A549 (cell line): ENCODE measurements at places on chromosomes 2 and 18.

DNA sequence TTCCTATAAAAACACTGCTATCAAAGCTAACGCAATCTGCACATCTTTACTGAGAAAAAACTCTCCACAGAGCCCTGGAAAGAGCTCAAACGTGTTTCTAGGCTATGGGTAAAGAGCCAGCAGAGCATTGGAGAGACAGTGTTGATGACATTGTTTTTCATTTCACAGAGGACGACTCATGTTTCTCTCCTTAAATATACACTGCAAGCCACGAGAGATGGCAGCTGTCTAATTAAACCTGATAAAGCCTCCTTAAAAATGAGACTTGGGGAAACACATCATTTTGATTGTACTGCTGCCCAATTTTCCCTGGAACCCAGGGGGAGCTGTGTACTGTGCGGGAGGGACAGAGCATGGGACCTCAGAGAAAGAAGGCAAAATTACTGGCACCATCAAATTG is 294.3 kb upstream of the SETBP1 start:
- DNase-seq = no peak

DNA sequence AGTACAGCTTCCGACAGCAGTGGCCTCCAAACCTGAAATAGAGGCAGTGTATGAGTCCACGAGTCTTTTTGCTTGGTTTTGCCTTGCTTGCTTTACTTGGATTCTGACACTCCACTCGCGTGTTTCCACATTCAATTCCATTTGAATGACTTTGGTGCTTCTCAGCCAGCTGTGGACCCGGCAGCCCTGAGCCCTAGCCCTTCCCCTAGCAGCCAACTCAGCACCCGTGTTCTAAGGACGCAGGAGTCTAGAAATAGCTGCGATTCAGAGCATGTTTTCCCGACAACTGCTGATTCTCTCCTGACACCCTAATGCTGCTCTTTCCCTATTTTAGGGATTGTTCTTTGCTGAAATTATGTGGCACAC is 20.6 kb downstream of the LRRFIP1 start:
- no peak for DNase-seq

- no peak for DNase-seq
Observed at GRCh38 chr18:25097569-25098056, 254.4 kb downstream of the ZNF521 start.

DNA sequence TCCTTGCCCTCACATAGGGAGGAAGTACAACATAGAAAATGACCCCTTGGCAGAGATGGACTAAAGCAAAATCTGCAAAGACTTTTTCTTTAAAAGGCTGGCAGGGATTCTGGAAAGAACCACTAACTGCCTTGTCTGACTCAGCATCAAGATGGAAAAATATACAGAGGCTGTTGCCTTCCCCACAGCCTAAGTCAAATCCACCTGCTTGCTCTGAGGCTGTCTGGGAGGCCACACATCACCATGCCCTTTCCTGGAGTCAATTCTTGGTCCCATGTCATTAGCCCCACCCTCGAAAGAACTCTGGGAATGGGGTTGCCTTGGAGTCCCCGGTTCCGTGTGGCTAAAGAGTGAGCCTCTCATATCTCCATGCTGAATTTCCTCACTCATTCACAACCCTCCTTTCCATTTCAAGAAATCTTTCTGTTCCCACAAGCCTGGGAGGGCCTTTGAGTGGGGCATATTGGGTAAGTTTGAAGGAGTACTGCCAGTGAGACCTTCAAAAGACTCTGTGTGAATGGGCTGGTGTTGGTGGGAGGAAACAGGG is 39.4 kb downstream of the BMP10 start:
- no peak for DNase-seq

GRCh38 chr2:147487286-147487977 is 357.4 kb upstream of the ACVR2A start:
- no peak for DNase-seq

GRCh38 chr2:19573784-19574183 is 215.4 kb upstream of the OSR1 start:
- no peak for DNase-seq

DNA sequence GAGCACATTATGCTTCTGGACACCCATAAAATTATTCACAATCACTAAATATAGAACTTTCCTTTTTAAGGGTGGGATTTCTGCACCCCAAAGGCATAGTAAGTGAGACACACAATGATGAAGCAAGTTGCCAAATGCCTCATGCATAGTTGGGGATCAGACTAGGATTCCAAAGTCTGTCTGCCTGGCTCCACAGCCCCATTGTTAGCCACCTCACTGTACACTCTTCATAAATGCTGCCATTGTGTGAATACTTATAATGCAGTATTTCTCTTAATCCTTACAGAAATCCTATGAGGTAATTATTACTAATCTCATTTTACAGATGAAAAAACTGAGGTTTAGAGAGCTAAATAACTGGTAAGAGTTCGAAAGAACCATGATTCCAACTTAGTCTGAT is 738.6 kb downstream of the ERBB4 start:
- DNase-seq = no peak

DNA sequence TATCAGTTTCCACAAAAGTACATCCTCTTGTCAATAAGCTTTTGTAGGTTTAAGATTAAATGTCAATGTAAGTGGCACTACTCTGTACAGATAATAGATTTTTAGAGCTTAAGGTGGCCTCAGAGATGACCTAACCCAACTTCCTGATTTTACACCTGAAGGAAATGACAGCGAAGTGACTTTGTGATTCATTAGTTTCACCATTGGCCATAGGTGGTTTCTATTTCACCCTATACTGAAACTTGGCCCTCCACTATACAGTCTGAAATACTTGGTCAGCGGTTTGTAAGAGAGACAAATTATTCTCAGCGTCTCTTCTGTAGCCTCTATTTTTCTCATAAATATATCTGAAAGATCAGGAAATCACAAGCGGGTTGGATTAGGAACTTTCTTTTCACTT is 330.4 kb upstream of the FAM98A start:
- DNase-seq = no peak

GRCh38 chr2:219378163-219378851 is 9.4 kb downstream of the DNPEP start:
- DNase-seq = no peak

GRCh38 chr2:98121149-98121548 is 34.2 kb downstream of the VWA3B start:
- no peak for DNase-seq

DNA sequence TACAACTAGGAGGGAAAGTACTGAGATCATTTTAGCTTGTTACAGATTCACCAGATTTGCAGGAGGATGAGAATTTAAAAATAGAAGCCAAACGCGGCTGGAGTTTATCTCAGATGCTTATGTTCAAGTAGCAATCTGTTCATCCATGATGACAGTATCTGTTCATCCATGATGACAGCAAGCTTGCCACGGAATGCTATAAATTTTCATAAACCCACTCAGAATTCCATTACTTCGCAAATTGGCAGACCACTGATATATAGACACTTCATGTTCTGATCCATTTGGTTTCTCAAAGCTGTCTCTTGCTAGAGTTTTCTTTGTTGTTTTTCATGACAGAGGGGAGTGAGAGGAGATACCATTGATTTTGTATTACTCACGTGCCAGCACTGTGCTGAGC is 84.2 kb downstream of the GAREM1 start:
- no peak for DNase-seq

DNA sequence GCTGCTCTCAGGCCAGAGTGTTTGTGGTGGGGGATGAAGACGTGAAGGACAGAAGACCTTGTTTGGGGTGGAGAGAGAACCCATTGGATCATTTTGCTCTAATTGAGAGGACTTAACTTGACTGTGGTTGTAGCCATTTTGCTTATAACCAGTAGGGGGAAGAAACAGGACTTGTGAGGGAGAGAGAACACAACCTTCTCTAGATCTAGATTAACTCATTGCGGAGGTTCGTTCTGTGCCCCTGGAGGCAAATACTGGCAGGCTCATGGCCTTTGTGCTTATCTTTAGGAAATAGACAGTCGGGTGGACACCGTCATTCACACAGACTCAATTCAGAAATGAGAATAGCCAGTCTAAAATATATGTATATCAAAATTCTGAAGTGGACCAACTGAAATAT is 147.0 kb upstream of the LHCGR start:
- DNase-seq = no peak

GRCh38 chr2:27160191-27160590 is 11.4 kb downstream of the TCF23 start:
- DNase-seq = no peak

DNA sequence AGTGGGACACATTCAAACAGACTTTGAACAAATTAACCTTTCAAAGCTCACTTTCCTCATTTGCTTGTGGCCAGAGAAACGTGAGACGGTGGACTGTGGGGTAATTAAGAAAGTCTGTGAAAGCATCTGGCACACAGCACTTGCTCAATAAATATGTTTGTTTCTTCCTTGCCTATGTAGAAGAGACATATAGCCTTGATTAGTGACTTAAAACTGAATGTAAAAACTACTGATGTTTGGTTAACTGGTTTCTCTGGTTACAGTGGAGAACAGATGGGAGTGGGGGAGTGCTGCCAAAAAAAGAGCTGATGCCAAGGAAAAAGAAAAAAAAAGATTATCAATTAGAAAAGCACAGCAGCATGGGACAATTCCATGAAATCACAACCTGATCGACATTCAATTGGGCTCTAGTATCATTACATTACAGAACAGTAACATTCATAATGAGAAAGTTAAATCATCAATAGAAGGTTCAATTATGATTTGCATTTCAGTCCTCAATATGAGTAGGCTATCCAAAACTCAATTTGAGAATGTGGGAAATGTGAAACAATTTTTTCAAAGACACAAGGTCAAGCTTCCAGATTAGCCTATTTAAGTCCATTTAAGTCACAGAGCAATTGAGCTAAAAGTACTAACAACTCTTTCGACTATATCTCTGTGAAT is 14.7 kb downstream of the CUL3 start:
- no peak for DNase-seq

- DNase-seq = no peak
Observed at GRCh38 chr2:230703514-230703913, 9.1 kb upstream of the CAB39 start.

DNA sequence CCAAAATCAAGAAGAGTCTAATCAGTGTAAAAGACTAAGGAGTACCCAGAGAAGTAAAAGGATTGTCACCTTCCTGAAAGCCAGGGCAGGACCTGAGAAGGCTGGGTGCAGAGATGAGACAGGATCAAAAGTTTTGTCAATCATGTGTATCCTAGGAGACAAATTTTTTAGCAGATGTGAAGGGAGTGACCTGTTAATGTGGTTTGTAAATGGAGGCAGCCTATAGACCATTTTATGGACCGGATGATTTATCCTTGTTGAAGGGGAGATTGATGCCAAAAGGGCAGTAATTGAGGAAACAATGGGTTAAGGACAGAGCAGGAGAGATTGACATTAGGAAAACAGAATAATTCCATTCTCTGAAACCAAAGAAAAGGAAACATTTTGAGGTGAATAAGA is 813 bp downstream of the NDC80 start:
- no peak for DNase-seq

- no peak for DNase-seq
Observed at GRCh38 chr2:75787532-75788132, 76.9 kb upstream of the GCFC2 start.

GRCh38 chr18:42264497-42264896 is 309.5 kb downstream of the PIK3C3 start:
- no peak for DNase-seq

DNA sequence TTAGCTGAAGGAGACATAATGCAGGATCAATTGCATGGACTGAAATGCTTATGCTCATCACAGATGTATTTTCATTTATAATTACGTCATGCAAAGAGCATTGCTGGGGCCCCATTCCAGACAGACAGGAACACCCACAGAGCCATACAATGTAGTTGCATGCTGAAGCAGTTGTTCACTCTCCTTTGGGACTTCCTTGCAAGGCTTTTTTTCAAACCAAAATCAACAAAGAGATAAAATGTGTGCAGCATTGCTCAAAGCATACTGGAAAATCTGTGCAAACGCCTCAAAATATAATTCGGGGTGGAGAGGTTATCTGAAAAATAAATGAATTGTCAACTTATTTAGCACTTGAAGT is 463.2 kb downstream of the CDH2 start:
- DNase-seq = no peak

- DNase-seq = no peak
Observed at GRCh38 chr2:111226876-111227700, 106.4 kb downstream of the BCL2L11 start.

- no peak for DNase-seq
Observed at GRCh38 chr18:79371561-79372121, 24.1 kb upstream of the NFATC1 start.

DNA sequence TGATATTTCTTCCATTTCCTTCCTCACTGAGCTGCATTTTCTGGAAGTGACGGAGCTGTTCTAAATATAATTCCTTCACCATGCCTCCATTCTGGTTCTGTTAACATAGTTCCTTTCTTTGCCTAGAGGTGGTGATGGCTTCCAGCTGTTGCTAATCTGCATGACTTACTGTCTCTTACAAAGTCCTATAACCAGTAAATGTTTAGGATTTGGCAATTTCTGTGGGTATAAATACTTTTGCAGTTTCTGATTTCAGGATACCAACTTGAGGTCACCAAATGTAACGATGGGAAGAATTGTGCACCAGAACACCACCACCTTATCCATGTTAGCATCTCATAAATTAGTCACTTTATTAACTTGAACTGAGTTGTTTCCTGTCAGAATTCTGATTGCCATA is 101.7 kb upstream of the FN1 start:
- no peak for DNase-seq

GRCh38 chr2:28163028-28163427 is 229.6 kb upstream of the FOSL2 start:
- no peak for DNase-seq

DNA sequence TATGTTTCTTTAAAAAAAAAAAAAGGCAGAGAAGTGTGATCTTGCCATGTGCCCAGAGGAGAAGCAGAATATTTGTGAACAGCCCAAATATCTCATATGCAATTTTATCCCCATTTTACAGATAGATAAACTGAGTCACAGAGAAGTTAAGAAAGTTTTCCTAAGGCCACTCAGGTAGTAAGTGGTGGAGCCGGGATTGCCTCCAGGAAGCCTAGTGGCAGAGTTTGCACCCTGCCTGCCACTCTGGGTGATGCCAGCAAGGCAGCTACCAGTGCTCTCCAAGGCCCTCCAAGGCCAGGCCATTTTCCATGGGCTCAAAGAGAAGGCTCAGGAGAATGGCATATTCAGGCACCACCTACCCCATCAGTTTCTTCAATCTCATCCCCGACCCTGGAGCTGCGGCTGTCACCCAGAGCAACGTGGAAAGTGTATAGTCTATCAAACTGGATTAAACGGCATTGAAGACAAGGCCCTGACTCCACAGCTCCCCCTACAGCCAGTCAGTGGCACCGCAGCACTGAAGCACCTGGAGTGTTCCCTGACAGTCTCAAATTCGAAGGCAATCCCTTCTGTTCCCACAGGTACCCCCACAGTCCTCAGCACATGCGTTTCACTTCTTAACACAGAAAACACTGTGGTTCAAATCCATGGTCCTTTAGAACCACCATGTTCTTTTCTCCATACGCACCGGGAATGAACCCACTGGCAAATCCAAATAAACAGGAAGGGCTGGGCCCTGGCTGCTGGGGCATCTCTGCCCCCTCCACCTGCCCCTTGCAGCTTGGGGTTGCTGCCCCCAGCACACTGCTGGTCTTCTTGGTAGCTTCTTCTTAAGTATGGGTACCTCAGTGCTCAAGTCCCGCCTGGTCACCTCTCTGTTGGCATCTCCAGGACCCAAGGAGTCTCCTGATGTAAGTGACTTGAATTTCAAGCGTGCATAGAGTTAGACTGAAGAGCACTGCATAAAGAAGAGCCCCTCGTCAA is 175.3 kb downstream of the INHBB start:
- DNase-seq = peak; percentile 40
